ENCODE measurements at places on chromosomes 1 and 21.

DNA sequence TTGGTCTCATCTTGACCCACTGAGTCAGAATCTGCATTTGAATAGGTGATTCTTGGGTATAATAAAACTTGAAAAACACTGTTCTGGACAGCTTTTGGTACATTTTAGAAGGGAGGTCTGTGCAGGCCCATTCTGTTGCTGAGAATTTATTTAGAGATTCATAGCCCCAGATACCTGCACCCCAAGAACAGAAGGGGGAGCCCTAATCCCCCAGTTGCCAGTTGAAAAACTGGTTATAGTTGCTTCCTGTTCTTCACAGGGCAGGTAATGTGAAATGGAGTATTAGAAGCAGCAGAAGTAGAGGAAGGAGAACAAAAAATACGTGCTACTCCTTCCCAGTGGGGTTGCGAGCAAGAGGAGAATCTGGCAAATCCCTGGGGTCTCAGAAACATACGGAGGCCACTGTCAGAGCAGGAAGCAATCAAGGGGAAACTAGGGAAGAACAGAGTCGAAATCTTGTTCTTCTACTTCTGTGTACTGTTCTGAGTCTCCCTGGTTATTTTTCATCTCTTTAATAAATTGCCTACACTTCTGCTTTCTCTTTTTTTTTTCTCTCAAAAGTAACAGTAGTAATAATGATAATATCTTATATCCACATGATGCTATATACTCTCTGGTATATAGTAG lies 4.6 kb upstream of the CLCA2 start:
- DNase-seq = peak; percentile 36

GRCh38 chr21:39088831-39089380 lies 94.3 kb downstream of the PSMG1 start:
- DNase-seq = peak; percentile 72

DNA sequence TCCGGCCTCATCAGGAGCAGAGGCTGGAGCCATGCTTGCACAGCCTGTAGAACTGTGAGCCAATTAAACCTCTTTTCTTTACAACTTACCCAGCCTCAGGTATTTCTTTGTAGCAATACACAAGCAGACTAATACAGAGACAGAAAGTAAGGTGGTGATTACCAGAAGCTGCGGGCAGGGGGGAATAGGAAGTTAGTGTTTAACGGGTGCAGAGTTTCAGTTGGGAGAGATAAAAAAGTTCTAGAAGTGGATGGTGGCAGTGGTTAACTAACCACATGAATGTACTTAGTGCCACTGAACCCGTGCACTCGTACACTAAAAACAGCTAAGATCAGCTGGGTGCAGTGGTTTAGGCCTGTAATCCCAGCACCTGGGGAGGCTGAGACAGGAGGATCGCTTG lies 80.4 kb upstream of the TARDBP start:
- DNase-seq = no peak

DNA sequence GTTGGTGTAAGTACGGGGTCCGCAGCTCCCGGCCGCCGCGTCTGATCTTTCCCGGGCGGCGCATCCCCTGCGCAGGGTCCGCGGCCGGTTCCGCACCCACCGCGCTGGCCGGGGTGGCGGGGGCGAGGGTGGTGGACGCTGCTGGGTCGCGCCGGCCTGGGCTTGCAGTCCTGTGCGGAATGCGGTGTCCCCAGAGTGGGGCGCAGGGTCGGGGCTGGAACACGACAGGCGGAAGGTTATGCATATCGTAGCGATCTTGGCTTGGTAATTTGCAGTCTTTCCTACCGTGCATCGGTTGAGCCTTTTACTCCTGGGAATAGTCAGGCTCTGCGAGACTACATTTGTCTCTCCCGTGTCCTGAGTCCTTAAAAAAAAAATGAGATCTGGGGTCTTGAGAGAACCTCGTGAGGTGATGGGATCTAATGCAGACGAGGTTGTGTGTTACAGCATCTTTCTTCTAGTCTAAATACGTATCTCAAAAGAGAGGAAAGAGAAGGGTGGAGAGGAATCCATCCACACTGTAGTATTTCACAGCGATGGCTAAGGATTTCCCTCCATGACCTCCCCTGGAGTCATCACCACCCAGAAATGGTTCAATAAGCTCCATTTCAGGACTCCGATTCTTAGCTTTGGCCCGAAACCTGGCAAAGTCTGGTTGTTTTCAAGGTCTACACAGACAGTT lies 572 bp downstream of the ATP1B1 start:
- DNase-seq = peak; percentile 50

DNA sequence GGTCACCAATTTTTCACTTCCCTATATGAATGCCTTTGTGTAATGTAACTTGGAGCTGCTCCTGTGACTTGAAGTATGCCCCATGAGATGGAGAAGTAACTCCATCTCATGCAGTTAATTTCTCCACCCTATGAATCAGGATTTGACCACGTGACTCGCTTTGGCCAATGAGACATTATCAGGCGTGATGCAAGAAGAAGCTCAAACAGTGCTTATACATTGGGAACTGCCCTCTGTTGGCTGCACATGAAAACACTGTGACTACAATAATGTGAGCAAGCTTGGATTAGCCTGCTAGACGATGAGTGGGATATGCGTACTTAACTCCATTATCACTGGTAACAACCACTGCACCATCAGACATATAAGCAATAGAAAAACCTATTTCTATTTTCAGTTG lies 684.4 kb downstream of the PLA2G4A start:
- no peak for DNase-seq

DNA sequence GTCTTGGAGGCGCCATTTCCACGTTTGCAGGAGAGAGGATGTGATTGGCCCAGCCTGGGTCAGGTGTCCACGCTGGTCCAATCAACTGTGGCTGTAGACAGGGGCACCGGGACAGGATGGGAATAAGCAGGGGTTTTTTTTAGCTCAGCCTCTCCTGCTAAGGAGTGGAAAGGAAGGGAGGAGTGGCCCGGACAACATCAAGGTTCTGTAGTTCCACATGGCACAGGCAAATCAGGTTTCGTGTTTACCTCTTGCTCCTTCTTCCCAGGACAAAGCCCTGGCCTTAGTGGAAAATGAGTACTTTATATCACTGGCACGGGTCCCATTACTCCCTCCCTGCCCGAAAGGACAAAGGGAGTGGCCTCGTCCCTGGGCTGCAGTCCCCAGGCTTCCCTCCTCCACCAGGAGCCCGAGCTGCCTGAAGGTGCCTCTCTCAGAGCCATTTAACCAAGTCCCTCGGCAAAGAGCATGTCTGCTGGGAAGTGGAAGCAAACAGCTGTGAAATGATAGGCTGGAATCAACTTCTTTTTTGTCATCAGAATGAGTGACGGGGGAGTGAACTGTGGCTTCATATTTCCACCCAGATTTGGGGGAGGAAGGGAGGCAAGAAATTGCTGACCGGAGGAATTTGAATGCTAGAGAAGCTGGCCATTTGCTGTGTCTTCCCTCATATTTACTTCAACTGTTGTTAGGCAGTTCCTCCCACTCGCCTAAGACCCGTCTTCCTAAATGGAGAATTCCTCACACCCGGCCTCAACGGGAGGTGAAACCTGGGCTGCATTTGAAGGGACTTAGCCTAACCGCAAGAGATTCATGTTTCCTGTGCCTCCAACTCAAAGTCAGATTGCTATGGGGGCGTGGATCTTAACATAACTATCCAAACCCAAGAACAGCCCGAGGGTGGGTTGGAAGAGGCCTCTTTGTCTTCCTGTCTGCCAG lies 84.9 kb upstream of the SLC44A3 start:
- peak; percentile 91 for DNase-seq

DNA sequence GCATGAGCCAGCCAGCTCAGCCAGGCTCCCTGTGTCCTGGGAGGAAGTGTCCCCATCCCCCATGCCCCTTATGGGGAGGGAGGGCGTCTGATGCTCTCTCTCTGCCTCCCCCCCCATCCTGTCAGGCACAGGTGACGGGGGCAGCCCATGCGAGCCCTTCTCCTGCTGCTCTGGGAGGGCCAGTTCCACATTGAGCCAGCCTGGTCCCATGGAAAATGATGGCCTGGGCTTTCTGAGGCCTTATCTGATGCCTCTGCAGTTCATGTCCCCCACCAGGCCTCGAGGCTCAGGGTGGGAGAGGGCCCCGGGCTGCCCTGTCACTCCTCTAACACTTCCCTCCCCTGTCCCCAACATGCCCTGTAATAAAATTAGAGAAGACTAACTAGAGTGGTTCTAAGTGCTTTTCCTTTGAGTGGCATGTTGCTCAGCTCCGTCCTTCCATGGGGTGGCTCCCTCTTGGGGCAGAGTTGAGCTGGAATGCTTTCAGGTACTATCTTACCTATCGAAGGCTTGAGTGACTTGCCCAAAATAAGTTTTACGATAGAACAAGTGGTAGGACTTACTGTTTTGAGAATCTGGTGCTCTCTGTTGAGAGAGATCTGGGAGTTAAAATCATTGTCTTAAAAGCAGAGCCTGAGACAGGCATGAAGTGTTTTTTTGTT lies 1.8 kb upstream of the MTFR1L start:
- DNase-seq = no peak

- DNase-seq = peak; percentile 5
These were observed 15.7 kb downstream of the RGS2 start for GRCh38 chr1:192824511-192824910.

- DNase-seq = peak; percentile 90
These were observed 36.9 kb upstream of the TARBP1 start for GRCh38 chr1:234515821-234516241.

- peak; percentile 22 for DNase-seq
These were observed 79.2 kb downstream of the ATP5PO start for GRCh38 chr21:33836408-33836807.

- no peak for DNase-seq
These were observed 11.2 kb downstream of the NPHP4 start for GRCh38 chr1:5981009-5981380.

DNA sequence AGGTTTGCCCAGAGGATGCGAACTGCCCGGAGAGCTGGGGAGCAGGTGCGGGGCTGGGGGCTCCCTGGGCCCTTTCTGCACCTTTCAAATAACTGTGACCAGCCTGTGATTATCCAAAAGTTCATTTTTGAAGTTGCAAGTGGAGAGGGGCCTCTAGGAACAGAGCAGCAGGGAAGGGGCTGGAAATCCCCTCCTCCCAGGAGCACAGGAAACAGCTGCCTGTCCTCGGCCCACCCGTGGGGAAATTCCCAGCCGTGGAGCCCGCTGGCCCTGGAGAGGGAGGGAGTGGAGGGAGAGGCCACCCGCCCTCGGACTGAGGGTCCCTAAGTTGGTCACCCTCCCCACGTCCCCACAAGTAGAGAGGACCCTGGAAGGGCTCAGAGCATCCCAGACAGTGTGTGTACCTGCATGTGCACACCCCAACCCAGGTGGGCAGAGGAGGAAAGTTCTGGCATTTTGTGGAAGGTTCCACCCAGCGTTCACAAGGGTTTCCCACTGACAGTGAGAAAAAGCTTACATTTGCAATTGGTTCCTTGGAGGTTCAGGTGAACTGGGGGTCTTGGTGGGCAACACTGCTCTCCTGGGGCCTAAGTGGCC lies 1.2 kb upstream of the TNFRSF4 start:
- no peak for DNase-seq

GRCh38 chr1:183622884-183623785 lies 12.4 kb downstream of the ARPC5 start:
- peak; percentile 65 for DNase-seq

DNA sequence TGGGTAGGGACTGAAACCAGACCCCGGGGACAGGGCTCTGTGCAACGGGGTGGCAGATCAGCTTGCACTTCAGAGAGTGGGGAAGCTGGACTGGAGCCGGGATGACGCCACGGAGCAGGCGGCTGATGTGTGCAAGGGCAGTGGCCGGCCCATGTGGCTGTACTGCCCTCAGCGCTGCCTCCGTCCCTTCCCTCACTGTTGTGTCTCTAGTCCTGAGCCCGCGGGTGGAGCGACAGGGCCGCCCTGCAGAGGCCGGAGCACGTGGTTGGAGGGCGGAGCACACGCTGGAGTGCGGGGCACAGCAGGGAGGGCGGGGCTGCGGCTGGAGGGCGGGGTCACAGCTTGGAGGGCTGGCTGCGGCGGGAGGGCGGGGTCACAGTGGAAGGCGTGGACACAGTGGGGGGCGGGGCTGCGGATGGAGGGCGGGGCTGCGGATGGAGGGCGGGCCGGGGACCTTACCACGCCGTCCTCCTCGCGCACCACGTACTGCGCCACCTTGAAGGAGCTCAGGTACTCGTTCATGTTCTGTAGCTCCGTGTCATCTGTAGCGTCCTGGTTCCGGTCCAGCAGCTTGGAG lies 52.4 kb downstream of the CHD5 start:
- peak; percentile 69 for DNase-seq

- peak; percentile 91 for DNase-seq
These were observed 167.2 kb downstream of the CYYR1 start for GRCh38 chr21:26405735-26406361.

DNA sequence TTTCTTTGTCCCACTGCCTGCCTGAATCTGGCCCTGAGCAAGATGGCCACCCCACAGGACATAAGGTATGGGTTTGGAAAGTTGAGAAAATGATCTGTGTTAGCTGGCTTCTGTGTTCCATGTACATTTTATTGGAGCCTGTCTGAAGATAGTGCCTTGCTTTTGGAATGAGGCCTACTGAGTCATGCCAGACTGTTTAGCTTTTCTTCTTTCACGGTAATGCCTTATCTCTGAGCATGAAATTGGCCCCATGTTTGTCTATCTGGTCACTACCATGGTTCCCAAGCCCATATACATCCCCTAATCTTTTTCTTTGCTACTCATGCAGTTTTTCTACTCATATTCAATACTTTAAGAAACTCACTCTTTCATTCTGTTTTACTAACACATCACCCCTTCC lies 85.1 kb upstream of the LMO4 start:
- DNase-seq = peak; percentile 48

DNA sequence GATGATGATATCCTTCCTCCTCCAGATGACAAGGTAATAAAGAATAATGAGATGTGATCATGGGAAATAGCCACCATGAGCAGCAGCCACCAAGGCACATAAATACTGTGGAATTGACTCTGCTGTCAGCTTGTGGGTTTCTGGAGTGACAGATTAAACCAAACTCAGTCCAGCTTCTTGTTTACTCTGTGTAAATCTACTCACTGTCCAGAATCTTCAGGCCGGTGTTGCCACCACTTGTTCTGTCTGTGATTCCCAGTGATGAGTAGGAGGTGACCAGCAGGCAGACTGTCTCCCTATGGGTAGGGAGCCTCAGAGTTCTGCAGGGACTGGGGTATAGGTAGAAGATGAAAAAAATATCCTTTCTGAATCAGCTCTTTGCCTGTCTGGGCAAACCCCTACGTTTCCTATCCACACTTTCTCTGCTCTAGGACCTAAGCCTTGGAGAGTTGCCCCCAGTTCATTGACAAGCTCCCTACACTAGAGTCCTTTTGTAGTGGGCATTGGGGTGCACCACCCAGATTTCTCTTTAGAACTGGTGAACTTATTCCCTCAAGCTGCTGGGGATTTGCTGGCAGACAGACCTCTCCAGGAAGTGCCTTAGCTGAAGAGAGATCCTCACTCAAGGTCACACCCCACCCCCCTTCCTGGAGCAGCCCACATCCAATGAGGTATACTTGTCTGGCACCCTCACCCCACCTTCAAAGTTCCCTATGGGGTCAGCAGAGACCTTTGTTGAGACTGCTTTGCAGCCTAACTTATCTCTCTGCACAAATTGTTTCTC lies 47.6 kb downstream of the ATP1A1 start:
- no peak for DNase-seq

GRCh38 chr1:55547405-55547804 lies 332.2 kb upstream of the USP24 start:
- DNase-seq = peak; percentile 71

DNA sequence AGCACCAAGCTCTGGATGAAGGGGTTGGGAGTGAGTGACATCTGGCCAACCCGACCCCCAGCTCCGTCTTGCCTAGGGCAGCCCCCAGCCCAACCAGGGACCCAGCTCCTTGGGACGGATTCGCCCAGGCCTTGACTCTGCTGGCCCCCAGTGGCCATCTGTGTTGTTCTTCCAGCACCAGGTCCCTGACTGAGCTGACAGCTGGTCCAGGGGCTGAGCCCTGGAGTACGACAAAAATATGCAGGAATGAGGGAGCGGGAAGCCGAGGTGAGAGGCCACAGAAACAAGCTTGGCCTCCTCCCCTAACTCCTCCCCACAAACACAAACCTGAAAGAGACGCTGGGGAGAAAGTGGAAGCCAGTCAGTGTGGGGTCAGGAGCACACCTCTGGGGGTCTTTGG lies 55.0 kb upstream of the PAX7 start:
- peak; percentile 13 for DNase-seq

Data from fibroblast of skin of right biceps (primary cell).